ENCODE measurements at places on chromosomes 11 and 22.

GRCh38 chr11:1751531-1751921, 1.1 kb upstream of the IFITM10 start:
- DNase-seq, result no peak

DNA sequence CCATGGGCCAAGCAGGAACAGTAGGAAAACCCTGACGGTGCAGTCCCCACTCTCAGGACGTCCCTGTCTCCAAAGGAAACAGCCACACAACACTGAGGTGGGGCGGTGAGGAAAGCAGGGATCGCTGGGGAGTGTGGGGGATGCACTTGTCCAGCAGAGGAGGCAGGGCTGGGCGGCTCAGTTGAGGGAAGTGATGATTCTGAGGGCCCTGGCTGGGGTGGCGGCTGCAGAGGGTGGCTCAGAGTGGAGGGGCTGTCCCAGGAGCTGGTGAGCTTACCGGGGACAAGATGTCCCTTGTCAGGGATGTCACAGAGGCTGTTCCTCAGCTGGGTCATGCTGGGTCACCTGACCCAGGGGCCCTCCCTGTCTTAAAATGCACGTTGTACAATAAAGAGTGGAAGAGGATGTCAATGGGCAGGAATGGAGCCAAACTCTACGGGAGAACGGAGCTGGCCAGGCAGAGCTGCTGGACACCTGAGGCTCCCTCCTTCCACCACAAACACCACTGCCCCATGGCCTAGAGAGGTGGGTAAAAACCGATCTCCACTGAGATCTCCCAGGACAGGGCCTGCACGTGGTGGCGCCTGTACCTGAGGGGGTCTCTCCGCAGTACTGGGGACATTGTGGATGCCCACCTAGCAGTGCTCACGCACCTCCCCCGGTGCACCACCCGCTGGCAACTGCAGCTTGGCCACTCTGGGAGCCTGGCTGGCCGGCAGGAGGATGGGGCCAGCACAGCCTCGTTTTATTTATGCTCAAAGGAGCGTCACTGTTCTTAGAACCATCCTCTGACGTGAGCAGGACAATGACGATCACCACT, 9.7 kb upstream of the EFCAB6 start:
- no peak for DNase-seq

DNA sequence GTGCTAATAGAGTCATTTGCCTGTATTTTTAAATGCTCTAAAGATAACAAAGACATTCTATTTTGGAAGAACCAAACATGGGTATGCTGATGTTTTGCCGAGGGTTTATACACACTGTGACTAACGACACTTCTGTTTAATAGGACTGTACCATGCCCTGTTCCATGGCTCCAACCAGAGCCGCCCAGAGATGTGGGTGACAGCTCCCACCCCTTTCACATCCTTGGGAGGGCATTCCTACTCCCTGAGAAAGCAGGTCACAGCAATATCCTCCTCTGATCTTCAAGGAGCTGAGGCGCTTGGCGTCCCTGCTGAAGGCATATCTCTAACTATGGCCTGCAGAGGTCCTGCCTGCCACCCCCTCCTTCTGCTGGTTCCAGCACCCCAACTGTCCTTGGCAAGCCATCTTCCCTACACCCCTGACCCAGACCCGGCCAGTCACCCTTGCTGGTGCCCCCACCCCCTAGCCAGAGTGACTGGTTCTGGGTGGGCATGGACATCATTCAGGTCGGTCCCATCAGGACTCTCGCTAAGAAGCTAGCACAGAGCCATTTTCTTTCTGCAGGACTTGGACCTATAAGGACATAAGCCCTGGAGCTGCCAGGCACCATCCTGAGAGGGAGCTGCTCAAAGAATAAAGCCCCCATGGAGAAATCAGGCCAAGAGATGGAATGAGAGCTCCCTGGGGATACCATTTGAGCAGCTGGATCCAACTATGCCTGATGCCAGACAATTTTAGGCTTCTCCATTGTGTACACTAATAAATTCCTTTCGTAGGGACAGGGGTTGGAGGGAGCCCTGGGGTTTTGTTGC, 381.3 kb downstream of the CTTN start:
- DNase-seq, result no peak

GRCh38 chr11:34158661-34159060, 53.2 kb downstream of the NAT10 start:
- no peak for DNase-seq

GRCh38 chr11:12771875-12772274, 97.7 kb downstream of the TEAD1 start:
- DNase-seq, result no peak

DNA sequence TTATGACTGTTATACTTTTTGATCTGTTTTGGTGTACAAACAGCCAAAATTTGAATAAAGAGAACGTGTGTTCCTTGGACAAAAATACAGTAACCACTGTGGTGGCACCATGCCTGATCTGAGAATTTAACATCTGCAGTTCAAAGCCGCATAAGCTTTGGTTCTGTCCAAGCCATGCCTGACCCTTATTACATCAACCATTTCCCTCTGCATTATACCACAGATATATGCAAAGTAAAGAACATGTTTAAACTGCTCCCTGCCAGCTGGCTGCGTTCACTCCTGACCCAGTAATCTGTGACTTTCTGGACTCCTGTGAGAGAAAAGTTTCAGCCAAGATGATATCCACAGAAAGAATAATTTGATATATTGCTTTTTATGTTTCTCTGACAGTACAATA, 890.5 kb upstream of the ANO3 start:
- DNase-seq, result no peak

DNA sequence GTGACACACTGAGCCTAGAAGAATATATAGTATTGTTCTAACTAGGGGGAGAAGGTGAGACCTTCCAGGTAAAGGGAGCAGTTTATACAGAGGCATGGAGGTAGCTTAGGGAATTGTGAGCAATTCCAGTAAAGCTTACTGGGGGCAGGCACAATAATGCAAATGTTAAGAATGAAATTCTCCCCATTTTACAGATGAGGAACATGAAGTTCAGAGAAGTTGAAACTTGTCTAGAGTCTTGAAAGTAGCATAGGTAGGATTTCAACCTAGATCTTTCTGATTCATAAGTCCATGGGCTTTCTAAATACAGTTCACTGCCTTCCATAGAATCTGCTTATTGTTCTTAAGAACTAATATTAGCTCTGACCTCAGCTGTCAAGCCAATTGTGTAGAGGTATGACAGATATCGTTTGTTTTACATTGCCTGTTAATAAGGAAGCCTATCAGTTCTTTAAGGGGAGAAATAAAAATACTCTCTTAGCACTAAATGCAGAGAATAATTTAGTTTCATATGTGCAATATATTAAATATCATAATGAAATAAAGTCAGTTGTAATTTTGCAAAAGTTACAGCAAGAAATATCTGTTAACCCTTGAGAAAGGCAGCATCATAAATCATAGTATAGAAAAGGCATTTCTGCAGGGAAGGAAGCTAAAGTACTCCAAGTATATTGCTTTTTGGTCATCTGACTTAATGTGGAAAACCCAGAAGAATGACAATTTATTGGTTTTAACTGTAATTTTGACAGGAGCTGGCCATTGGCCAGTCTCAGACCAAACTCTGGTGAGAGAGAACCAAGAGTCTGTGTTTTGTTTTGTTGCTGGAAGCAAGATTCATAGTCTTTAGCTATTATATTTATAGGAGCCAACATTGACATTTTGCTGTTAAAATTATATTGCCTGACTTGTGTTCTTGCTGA, 181.8 kb downstream of the UVRAG start:
- DNase-seq, result no peak

- no peak for DNase-seq
Observed at GRCh38 chr22:31486951-31487350, 2.7 kb downstream of the EIF4ENIF1 start.

DNA sequence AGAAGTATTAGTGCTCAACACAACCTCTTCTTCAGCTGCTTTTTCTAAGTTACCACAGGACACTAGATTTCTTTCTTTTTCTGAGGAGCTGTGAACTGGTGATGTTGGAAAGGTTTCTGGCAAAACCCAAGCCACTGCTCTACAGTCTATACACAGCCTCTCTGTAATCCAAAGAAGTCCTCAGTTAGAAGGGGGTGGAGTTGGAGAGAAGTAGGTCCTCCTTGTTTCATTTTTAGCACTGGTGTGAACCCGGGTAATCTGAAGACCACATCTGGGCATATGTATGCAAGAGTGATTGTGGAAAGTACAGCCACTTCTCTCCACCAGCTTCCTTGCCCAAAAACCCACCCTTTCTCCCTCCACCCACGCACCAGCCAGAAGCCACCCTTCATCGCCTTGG, 1168.1 kb downstream of the LRRC4C start:
- DNase-seq, result no peak

DNA sequence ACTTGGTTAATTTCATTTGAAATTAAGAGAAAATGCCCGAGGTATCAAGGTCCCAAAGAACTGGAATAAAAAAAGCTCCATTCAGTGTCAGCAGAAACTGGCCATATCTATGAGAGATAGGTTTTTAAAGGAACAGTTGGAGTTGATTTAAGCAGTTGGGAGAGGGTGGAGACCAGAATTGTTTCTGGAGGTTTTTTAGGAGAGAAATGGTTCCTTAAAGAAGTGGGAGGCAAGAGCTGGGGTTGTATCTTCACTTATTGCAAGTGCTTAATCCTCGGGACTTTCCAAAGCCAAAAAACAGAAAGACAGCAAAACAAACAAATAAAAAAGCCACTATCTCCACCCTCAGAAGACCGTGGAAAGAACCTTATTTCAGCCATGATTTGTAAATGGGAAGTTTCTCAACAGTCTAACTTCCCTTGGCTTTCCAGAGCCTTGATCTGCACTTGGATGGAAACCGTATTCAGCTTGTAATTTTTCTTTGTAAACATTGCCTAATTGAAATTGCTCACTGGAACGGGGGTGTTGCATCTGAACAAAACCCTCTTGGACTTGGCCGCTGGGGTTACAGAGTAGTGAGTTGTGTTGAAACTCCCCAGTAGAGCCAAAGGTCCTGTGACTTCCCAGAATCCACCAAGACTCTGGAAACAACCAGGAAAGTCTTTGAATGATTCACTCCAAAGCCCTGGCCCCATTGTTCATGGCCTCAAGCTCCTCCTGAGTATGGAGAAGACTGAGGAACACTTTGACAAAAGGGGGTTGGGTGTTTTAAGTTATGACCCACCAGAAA, 115.6 kb downstream of the SLC1A2 start:
- no peak for DNase-seq

GRCh38 chr11:69652999-69653398, 12.0 kb downstream of the CCND1 start:
- DNase-seq, result no peak

Data from activated CD4-positive, alpha-beta T cell treated with anti-CD3 and anti-CD28 coated beads, Interleukin-2, amount 50 U/mL, for 24 hours (primary cell).